Tibial artery (tissue), 4 donors: ENCODE measurements at places on chromosomes 5 and 9.

GRCh38 chr9:36623280-36623679 is 50.6 kb downstream of the MELK start:
- DNase-seq: no peak

- DNase-seq: no peak
Measured at GRCh38 chr5:3899093-3899492, 303.5 kb downstream of the IRX1 start.

GRCh38 chr9:95373069-95373681 is 55.7 kb upstream of the FANCC start:
- no peak for DNase-seq

GRCh38 chr5:172077664-172078425 is 71.4 kb upstream of the FBXW11 start:
- DNase-seq: no peak

GRCh38 chr5:31027721-31028120 is 165.8 kb upstream of the CDH6 start:
- DNase-seq: no peak

DNA sequence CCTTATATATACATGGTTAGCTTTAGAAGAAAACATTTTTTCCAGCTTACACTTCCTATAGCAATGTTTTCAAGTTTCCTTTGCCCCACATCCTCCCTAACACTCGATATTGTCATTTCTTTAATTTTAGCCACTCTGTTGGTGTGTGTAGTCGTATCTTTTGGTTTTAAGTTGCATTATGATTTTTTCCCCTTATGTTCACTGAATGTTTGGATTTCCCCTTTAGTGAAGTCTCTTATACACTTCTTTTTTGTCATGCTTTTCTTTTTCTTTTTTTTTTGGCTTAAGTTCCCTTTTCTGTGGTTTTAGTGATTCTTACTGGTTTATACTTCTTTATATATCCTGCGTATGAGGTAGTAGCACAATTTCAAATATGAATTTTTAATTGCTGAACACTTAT is 58.8 kb downstream of the KDM4C start:
- DNase-seq: no peak

DNA sequence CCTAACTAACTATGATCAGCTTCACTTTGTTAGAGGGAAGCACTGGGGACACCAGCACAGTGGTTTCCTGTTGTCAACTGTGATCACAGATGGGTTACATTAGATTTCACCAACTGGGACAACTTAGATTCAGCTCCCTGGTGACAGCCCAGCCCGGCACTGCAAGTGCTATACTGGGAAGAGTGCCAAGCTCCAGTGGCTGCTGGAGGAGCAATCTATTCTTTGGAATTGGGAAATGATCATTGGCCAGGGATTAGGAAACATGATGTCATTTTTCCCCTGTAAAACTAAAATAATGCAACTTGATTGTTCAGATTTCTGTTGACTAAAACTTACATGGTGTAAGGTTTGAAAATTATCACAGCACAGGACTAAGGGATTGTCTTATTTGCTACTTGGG is 33.2 kb downstream of the PTGR1 start:
- DNase-seq: no peak

- DNase-seq: no peak
Measured at GRCh38 chr9:121674952-121675351, 23.5 kb downstream of the DAB2IP start.

- DNase-seq: no peak
Measured at GRCh38 chr9:134158242-134158641, 6.1 kb downstream of the RNU6ATAC start.

DNA sequence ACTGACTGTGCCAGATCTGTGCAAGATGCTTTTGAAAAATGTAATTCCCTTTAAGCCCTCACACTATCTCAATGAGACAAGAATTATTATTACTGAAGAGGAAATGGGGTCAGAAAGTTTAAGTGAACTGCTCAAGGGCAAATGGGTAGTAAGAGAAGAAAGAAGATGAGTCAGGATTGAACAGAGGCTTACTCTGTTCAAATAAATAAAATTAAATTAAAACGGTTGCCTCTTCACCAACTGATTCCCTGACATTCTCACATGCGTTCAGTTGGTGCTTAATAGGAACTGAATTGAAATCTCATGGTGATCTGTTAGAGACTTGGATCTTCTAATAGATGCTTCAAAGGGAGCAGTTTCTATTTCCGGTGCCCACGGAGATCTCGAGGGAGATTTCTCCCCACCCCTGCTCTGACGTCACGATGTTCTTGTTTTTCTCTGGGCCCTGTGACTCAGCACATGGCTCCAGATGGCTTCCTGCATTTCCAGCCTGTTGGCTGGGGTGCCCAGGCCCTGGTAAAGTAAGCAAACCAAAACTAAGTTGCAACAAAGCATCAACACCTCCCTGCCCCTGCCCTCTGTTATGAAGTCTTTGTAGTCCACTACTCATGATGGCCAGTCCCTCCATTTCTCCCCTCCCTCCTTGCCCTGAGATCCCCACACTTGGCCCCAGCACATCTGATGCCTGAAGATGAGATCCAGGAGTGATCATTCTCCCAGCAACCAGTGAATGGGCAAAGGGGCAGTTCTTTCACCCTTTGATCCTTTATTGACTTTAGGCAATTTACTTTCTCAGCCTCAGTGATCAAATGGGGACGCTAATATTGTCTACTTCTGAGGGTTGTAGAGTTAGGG is 106.1 kb upstream of the CPEB4 start:
- peak; percentile 90 for DNase-seq

GRCh38 chr9:84893419-84894128 is 224.0 kb downstream of the NTRK2 start:
- no peak for DNase-seq

- no peak for DNase-seq
Measured at GRCh38 chr5:102762562-102763227, 7.6 kb downstream of the PAM start.

DNA sequence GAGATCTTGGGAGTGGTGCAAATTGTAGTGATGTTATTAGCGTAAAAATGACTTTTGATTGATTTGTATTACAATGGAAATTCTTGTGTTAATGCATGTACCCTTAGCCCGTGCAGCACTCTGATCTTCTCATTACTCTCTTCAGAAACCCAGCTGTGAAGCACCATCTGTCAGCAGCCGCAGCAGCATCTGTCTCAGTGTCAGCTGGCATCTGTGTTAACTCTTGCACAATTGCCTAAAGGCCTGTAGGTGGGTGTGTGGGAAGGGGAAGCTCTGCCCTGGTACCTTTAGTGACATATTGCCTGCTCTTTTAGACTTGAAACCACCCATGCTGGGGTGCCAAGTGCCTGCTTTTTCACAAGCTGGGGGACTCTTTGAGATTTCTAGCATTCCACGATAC is 101.3 kb downstream of the FBXL7 start:
- DNase-seq: no peak

- peak; percentile 31 for DNase-seq
Measured at GRCh38 chr5:10592601-10593000, 28.7 kb downstream of the ANKRD33B start.

- DNase-seq: no peak
Measured at GRCh38 chr5:73314395-73315257, 134.0 kb downstream of the FOXD1 start.

GRCh38 chr5:106202035-106202434 is 1468.7 kb downstream of the EFNA5 start:
- no peak for DNase-seq

DNA sequence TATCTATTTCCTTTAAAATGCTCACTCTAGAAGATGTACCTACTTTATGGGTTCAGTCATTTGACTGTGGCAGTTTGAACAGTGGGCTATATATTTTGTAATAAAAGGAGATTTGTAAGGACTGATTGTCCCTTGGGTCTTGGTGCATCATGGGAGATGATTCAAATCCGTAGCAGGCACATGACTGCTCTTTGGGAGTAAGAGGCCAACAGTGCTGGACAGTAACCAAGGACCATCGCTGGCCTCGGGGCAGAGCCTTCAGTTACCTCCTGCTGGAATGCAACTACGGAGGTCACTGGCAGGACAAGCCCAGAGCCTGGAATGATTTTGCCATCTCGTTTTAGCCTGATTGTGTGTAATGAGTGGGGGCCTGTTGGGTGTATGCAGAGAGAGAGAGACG is 7.0 kb upstream of the MAMDC2 start:
- DNase-seq: no peak

GRCh38 chr5:137782055-137782454 is 27.9 kb upstream of the HNRNPA0 start:
- no peak for DNase-seq

GRCh38 chr9:109477258-109478050 is 20.7 kb downstream of the PTPN3 start:
- no peak for DNase-seq

GRCh38 chr9:81609782-81610739 is 79.3 kb downstream of the TLE1 start:
- DNase-seq: no peak

DNA sequence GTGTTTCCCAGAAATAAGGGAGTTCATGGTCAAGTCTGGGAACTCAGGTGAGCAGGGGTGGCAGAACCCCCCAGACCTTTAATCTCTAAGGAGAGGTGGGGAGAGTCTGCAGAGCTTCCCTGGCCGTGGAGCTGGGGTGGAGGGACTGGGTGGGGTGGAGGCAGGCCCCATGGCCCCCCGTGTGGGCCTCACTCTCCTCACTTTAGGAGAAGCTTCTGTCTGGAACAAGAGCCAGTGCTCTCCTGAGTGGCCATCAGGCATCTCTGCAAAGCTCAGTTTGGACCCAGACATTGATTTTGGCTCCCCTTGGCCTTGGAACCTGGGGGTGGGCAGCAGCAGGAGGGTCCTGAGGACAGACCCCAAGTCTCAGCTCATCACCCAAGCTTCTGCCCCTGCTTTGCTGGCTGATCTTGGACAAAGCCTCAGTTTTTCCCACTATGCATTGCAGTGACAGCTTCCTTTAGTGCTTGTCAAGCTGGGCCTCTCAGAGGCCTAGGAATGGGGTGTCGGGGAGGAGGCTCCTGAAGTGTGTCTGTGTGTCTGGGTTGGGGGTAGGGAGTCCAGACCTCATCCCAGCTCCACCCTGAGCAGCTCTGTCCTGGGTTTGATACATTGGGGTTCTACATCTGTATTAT is 3.5 kb upstream of the GBGT1 start:
- DNase-seq: peak; percentile 28

GRCh38 chr5:180439911-180440769 is 54.0 kb upstream of the CNOT6 start:
- DNase-seq: no peak

GRCh38 chr5:61631438-61631941 is 299.4 kb downstream of the ZSWIM6 start:
- DNase-seq: peak; percentile 58

DNA sequence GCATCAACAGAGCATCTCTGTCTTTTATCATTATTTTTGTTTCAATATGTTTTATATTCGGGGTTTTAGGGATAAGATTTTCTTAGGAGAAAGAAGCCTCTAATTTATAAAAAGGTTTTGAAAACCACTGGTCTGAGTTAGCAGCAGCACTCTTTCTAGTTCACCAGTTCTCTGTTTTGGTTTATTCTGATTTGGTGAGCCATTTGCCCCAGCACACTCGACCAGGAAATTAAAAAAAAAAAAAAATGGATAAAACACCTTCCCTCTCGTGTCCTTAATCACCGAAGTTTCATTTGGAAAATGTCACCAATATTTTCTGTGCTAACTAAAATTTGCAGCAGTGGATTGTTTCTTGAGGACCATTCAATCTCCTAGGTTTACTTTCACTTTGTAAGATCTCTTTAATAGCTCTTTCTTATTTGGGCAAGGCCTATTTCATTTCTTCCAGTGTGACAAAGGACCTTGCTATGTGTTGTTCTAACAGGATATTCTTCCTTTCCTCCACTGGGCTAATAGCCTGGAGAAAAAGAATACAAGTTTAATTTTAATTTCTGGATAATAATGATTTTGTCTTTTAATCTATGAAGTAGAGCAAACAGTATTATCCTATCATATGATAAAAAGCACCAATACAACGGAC is 57.8 kb upstream of the ANXA1 start:
- DNase-seq: no peak

GRCh38 chr5:76867827-76868693 is 18.2 kb downstream of the S100Z start:
- DNase-seq: no peak

DNA sequence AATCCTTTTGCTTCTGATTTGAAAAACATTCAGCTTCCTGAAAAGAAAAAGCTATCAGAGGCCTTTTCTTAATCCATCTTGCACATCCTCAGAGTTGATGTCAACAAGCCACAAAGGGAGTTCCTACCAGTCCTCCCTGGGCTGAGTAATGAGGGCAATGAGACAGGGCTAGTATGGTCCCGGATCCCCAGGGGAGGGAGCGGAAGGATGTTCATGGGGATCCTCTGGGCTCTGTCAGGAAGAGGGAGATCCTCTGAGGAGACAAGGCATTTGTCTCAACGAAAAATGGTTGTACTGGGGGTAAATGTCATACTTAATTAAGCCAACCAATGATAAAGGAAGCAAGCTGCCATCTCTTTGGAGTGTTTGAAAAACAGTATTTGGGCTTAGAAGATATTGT is 195.3 kb downstream of the DTWD2 start:
- DNase-seq: no peak

- DNase-seq: no peak
Measured at GRCh38 chr5:153959134-153959957, 79.4 kb downstream of the FAM114A2 start.

- no peak for DNase-seq
Measured at GRCh38 chr9:124478354-124478753, 28.1 kb downstream of the ADGRD2 start.

GRCh38 chr9:76921165-76921564 is 15.3 kb upstream of the PRUNE2 start:
- no peak for DNase-seq

DNA sequence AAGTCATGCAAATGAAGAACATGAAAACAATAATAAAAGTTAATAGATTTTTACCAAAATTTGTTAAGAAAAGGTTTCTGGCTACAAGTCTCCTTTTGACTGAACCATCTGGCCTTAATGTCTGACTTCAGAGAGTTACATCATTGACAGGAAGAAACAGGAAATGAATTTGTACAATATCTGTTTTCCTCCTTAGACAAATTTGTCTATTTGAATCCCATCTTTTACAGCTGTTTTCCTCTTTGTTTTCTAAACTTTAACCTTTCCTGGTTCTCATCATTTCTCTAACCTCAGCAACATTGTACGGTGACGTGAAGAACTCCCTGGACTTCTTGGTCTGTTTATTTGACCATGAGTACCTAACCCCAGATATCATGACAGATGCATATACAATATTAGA is 567.5 kb upstream of the RIOK2 start:
- DNase-seq: no peak

DNA sequence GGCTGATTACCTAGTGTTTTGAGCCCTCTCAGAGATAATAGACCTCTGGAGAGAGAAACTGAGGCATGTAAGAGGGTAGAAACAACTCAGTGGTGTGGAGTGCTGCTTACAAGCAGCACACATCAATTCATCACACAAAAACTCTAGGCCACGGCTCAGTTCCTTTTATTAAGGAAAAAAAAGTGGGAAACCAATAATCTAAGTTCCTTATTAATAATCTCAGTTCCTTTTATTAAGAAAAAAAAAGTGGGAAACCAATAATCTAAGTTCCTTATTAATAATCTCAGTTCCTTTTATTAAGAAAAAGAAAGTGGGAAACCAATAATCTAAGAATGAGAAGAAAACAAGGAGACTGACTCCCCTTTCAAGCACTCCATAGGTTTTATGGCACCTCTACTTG is 28.0 kb downstream of the TXNDC8 start:
- no peak for DNase-seq
